ENCODE measurements at places on chromosomes 4 and X.

DNA sequence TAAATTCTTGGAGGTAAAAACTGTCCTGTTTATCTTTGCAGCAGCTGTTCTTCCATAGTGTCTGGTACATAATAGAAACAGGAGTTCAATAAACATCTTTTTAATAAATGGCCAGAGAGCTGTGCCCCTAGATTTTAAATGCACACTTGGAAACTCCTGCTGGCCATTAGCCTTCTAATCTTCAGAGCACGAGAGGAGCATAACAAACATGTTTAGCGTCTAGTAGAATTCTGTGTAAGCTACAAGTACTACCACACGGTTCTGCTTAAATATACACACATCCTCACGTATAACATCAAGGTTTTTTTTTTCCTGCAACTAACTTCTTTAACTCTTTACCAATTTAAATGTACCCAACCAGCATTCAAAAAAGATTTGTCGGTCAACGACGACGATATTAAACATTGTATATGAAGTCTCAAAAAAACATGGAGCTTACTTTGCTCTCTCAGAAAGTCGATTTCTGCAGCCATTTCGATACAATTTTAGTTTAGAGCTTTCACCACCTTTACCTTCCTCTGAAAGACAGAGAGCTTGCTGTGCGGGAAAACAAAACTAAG lies 628 bp downstream of the SCLT1 start:
- DNase-seq, result peak; percentile 38

GRCh38 chr4:56149591-56149990 lies 200.8 kb downstream of the CEP135 start:
- DNase-seq, result no peak

DNA sequence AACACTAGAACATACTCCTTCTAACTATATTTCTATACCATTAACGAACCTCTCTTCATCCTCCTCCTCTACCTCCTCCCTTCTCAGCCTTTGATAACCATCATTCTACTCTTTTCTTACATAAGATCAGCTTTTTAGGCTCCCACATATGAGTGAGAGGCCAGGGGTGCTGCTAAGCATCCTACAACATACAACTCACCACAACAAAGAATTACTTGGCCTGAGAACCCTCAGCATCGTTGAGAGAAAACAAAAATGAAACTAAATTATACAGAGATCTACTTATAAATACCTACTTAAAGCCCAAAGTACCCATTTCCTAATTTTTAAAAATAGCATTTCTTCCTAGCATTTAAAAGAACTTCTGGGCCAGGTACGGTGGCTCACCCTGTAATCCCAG lies 77.7 kb downstream of the CC2D2A start:
- no peak for DNase-seq

- no peak for DNase-seq
Observed at GRCh38 chrX:1466232-1466661, 13.5 kb upstream of the ASMTL start.

DNA sequence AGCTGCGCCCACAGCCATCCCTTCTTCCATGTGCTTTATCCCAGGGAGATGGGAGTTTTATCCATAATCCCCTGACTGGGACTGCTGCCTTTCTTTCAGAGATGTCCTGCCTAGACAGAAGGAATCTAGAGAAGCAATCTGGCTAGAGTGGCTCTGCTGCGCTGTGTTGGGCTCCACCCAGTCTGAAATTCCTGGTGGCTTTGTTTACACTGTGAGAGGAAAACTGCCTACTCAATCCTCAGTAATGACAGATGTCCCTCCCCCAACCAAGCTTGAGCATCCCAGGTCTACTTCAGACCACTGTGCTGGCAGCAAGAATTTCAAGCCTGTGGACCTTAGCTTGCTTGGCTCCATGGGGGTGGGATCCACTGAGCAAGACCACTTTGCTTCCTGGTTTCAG lies 116.9 kb upstream of the AR start:
- DNase-seq, result no peak

DNA sequence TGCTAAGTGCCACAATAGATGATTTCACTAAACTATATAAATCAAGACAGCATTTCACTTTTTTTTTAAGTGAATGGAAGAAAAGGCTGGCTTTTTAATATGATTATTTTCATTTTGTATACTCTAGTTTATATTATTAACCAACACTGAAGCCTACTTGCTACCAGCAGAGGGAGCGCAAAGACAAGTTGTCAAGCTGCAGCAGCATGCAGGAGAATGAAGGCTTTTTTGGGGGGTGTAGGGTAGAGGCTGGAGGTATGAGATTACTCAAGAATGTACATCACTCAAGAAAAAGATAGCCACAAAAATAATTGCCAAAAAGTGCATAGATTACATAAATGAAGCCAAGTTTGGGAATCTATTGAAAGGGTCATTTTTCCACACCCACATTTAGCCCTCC lies 519.5 kb downstream of the FGF13 start:
- no peak for DNase-seq

- no peak for DNase-seq
Observed at GRCh38 chr4:21749924-21750323, 198.6 kb downstream of the KCNIP4 start.

DNA sequence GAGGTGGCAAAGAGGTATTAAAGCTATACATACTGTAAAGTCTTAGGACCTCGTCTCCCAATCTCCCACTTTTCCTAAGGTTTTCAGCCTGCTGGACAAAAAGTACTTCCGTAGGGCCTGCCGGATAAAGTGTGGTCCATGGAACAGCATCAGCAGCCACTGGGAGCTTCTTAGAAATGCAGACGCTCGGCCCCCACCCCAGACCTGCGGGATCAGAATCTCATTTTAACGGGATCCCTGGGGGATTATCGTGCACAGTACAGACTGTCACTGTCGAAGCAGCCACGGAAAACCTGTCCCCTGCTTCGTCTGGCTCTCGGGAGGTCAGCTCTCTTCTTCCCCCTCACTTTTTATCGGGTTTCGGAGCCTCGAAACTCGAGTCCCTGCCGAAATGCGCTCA lies 802 bp downstream of the ADGRG2 start:
- DNase-seq, result no peak

- DNase-seq, result no peak
Observed at GRCh38 chrX:1421433-1422134, 29.7 kb upstream of the SLC25A6 start.

- DNase-seq, result no peak
Observed at GRCh38 chr4:38011511-38012162, 51.4 kb downstream of the PTTG2 start.

DNA sequence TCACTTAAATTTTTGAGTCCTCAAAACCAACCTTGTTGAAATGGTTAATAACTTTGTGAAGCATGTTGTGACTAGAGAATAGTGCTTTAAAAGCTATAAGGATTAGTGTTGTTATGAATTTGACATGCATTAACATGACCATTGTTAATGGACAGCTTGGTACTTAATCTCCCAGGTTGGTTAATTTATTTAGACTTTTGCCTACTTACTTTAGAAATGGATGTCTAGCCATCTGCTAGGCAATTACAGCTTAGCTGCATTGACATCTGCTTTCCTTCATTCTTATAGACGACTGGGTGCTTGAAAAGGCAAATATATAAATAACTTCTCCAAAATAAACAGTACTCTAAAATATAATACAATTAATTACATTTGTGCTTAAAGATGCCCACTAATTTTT lies 368.0 kb downstream of the CCSER1 start:
- no peak for DNase-seq
